Posterior vena cava (tissue), 2 donors: ENCODE measurements at places on chromosomes 4 and X. TPM values are rescaled to one million over a fixed set of nuclear protein-coding genes. Genes with fewer than 3 reads are reported as not detected.

DNA sequence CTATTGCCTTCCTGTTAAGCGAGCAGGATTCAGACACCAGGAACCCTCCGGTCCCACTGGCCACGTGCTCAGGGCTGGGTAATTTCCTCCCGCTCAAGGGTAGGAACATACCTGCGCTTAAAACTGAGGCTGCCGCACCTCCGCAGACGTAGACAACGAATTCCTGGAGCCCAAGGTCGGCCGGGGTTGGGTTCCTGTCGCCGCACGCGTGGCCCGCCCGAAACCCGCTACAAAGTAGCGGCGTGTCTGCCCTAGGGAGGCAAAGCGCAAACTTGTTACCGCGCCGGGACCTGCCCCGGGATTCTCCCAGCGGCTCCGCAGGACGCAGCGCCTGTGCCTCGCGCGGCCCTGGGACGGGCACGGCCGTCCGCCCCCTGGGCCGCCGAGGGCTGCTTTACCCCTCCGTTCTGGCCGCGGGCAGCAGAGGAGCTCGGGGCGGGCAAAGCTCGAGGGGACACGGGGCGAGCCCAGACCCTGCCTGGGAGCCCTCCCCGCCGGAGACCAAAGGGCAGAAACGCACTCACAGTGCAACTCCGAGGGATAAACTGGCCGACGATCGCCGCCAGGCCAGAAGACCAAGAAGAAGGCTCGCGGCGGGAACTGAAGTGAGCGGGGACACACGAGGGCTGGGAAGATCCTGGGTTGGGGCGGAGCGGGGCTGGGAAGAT, at the start of gene ERVMER34-1:
ERVMER34-1 (minus strand) TSS at position 607 of the 668 bp plus-strand sequence. CDS start 5,905 bp downstream, outside the sequence.
- no peak for DNase-seq

DNA sequence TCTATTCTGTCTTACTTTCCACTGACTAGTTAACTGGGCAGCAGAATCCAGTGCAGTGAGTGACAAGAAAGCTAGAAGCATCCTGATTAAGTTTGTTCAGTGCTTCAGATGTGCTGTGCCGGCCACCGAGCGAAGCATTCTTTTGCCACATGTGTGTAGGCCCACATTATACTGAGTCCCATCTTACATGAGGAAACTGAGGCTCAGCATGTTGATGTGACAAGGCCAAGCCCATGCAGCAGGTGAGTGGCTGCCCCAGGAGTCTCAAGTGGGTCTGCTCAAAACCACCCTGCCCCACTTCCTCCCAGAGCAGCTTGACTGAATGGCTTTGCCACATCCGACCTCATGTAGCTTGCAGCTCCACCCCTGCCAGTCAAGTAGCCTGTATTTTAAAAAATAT, 50.5 kb downstream of the RHOH start:
- no peak for DNase-seq

DNA sequence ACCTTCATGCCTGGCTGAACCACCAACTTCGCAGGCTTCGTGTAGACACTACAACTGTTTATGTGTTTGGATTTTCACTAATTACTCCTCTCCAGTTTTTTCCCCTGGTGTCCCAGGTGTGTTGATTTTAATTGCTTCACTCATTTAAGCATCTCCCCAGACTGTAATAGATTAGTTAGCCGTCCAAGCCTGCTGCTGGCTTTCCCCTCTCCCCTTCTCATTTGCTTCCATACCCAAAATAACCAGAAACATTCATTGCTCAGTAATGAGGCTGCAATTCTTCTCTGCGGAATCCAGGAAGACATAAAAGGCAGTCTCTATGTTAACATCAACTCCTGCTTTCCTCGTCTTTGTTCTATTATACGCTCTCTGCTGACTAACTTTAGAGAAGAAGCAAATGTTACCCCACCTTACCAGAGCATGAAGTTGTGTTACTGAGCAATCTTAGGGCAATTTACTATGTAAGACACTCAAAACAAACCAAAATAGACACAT, 37.9 kb upstream of the SCRG1 start:
- no peak for DNase-seq

DNA sequence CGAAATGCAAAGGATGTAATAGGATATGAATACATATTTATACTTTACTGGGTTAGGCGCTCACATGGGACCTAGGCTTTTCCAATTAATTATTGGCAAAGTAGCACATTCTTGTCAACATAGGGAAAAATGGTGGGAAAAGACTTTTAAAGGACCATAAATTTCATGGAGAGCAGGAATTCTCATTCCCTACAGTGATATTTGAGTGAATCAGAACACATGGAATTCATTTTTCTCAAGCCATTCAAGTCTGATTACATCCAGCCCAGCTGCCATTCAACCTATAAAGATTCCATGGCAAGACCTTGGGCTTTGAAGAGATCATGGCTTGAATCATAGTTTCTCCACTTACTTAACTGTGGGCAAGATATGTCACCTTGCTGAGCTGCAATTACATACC, 150.4 kb downstream of the SOWAHB start:
- no peak for DNase-seq

DNA sequence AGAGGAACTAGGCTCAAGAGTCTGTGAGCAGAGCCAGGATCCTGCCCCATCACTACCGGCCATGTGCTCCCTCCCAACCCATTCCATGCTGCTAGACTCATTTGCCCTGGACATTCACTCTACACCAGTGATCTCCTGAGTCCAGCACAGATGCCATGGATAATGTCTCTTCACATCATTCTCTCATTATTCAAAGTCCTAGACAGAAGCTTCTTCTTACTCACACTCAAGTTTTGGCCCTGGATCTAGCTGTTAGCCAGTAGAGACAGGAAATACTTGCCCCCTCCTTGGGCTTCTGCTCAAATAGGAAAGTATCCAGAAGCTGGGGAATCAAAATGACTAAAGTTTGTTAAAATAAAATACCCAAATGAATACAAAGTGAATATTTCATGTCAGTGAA, 266.8 kb upstream of the LDB2 start:
- no peak for DNase-seq

- DNase-seq: no peak
Observed at GRCh38 chr4:72555377-72555831, 13.6 kb downstream of the ADAMTS3 start.

- DNase-seq: no peak
Observed at GRCh38 chr4:85788604-85789003, 313.7 kb downstream of the ARHGAP24 start.

GRCh38 chrX:74119016-74119910, 184.7 kb upstream of the ZCCHC13 start:
- no peak for DNase-seq

GRCh38 chrX:38332505-38332904, 5.2 kb upstream of the RPGR start:
- DNase-seq: no peak

Gene HOPX
- total RNA-seq: 62.9 TPM

Gene MFAP3L
- total RNA-seq: 3.0 TPM

Gene VCX3A
- total RNA-seq: not detected

Gene CACNA1F
- total RNA-seq: 0.09 TPM

Gene CSAG2
- total RNA-seq: not detected

Gene PNMA5
- total RNA-seq: not detected

Gene IL9R
- 0.83 TPM for total RNA-seq

Gene LRRC66
- total RNA-seq: 0.71 TPM

Gene ASB12
- not detected for total RNA-seq

Gene GLRA3
- total RNA-seq: not detected

Gene EDNRA
- 35.6 TPM for total RNA-seq

Gene ZNF630
- 4.4 TPM for total RNA-seq

Gene ABLIM2
- total RNA-seq: 11.7 TPM

Gene GPM6B
- total RNA-seq: 7.6 TPM
